ENCODE measurements at places on chromosomes 3 and 15. TPM values are rescaled to one million over a fixed set of nuclear protein-coding genes. Genes with fewer than 3 reads are reported as not detected.

Gene CERS3
- total RNA-seq = not detected

Gene SLC9C1
- 0.12 TPM for total RNA-seq

Gene ACKR4
- 1.5 TPM for total RNA-seq

Gene PLD1
- 16.7 TPM for total RNA-seq

Gene IL5RA
- total RNA-seq = not detected

Gene MYL3
- total RNA-seq = not detected

Gene SI
- total RNA-seq = not detected

Gene GOLGA8S
- under 0.01 TPM for total RNA-seq

Gene PDZRN3
- 27.7 TPM for total RNA-seq

Gene SLC28A2
- total RNA-seq = not detected

Gene CYP1A2
- not detected for total RNA-seq

Gene GXYLT2
- total RNA-seq = 16.1 TPM

Gene EDEM1
- total RNA-seq = 73.2 TPM
